ENCODE measurements at places on chromosomes 16 and 17.

DNA sequence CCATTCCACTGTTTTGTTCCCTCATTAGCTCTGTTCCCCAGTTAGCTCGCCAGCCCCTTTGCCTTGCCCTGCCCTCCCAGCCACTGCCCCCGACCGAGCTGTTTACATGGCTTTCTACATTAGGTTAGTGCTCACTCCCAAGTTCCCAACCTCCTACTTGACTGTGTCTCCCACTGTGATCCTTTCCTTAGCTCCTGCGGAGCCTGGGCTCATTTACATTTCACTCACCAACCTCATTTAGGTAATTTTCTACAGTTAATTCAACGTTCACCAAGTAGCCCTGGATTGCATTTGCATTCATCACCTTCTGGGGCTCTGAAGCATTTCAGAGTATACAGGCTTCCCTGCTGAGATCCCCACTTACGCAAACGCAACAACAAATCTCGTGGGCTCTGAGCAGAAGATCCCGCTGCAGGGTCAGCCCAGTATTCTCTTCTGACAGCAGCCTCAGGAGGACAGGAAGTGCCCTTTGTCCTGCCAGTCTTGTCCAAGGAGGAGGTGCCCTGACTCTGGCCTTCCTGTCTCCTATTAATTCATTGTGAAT, 325.8 kb upstream of the CCL2 start:
- no peak for DNase-seq

DNA sequence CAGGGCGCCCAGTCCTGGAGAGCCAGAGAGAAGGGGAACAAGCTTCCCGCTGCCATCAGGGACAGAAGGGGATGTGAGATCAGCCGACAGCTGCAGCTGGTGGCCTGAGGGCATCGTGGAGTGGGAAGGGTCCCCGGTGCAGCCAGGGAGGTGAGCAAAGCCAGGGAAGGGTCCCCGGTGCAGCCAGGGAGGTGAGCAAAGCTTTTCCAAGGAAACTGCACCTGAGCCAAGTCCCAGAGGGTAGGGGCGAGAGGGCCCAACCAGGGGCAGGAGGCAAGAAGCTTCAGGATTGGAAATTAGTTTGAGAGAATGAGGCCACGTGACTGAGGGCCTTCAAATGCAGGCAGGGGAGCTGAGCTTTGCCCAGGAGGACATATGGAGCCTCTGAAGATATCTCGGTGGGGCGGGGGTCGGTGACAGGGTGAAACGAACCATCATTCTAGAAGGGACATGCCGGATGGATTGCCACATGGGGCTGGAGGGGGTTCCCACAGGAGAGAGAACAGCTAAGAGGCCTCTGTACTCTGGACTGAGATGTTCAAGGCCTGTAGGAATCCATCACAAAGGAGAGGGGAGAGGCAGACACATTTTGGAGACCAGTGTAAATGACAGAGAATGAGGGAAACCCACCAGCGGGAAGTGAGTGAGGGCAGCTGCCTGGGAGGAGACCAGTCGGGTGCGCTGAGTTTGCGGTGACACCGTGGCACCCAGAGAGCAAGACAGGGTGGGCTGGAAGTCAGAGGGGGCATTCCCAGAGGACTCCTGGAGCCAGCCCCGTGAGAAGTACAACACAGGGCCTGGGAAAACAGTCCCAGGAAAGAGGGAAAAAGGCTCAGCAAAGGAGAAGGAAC, 31.4 kb upstream of the RPH3AL start:
- no peak for DNase-seq

GRCh38 chr16:10245002-10245401, 62.8 kb upstream of the GRIN2A start:
- DNase-seq, result no peak

GRCh38 chr16:56950455-56950854, 11.3 kb upstream of the CETP start:
- peak; percentile 51 for DNase-seq

DNA sequence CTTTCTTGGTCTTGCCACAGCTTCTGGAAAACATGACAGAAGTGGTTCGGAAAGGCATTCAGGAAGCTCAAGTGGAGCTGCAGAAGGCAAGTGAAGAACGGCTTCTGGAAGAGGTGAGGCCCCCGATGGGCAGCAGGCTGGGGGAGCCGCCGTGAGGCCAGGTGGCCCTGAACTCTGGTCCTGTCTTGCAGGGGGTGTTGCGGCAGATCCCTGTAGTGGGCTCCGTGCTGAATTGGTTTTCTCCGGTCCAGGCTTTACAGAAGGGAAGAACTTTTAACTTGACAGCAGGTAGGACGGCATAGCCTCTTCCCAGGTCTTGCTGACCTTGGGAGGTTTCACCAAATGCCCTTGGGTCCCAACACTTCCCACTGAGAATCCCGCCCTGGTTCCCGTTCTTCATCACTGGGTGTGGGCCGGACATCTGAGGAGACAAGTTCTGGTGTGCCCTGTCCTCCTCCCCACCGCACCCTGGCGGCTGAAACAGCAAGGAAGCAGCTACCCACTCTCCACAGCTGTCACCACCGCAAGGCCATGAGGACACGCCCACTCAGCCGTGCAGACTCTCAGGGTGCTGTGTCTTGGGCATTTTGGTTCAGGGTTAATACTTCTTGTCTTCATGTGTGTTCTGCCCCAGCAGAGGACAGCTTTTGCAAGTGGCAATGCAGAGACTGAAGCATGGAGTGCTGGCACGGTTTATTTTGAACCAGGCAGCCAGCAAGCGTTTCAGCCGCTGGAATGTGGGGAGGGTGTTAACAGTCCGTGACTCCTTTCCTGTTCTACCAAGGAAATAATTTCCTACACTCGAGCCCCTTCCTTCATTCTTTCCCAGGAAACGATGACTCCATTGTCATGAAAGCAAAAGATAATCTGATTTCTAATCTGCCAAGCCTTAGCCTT, 21.4 kb downstream of the NTAN1 start:
- DNase-seq, result peak; percentile 59

DNA sequence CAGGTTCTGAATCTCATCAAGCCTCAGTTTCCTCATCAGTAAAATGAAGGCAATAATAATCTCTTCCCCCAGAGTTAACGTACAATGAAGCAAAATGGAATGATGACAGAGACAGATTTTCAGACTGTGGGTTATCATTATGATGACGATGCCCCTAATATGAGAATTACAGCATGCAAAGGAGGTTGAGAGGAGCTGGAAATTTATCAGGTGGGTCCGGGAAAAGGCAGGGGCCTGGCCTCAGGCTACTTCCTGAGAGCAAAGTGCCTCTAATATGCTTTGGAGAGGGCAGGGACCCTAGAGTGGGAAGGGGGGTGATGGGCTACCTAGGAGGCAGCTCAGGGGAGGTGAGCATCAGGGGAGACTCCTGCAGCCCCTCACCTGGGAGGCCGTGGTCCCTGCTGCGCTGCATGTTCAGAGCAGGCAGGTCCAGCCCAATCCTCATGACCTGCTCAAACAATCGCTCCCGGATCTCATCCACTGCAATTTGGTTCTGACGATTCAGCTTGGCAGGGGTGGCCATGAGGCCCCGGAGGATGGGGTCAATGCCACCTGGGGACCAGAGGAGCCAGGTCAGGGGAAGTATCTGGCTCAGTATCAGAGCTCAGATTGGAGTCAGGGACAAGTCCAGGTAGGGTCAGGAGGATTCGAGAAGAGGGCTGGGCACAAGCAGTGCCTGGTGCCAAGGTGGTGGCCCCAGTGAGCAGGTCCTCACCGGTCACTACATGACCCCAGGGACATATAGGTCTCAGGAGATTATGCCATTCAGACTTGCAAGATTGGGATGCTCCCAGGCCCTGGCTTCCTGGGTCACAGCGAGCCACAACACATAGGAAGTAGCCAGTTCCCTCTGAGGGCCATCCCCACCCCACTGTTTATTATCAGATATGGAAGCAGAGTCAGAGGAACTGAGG, 8.1 kb downstream of the MPO start:
- no peak for DNase-seq

DNA sequence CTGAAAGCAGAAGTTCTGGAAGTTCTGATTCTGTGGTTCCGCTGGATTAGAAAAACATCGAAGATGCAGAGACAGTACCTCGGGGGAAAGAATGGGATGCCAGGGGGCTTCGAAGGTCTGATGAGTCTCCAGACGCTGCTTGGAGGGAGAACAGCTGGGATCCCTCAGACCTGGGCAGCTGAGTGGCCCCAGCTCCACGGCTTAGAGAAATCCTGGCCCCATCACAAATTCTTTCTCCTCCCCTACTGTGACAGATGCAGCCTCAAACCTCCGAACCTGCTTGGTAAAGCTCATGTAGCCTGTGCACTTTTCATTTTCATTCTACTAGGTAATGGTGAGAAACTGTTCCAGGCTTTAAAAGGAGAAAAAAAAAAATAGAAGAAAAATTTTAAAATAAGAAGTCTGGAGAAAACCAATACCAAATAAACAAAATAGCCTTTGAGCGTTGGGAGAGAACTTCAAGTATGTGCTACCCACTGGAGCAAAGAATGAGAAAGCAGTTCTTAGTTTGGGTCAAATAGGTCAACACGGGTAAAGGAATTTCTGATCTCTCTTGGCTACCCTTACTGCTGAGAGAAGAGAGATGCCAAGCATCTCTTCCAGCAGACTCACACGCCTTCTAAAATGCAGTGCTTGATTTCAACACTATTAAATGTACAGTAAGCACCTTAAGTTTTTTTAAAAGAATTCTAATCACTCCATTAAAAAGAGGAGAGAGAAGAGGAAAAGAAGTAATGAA, 19.9 kb downstream of the MAF start:
- no peak for DNase-seq

DNA sequence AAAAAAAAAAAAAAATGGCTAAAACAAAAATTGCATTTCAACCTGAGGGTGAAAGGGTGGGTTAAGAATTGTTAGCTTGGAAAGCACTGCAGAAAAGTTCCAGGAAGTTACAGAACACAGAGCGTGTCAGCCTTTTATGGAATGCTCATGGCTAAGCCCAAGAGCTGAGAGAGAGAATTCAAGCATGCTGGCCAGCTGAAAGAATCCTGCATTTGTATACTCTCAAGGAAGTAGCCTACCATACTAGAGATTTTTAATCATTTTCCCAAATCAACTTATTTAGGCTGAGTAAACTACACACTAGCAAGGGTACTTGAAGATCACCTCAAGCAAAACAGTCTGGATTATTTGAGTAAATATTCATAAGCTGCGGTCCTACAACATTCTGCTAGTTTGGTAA, 153.9 kb downstream of the KCNJ2 start:
- no peak for DNase-seq

- no peak for DNase-seq
Observed at GRCh38 chr16:13438064-13438463, 481.9 kb upstream of the ERCC4 start.

DNA sequence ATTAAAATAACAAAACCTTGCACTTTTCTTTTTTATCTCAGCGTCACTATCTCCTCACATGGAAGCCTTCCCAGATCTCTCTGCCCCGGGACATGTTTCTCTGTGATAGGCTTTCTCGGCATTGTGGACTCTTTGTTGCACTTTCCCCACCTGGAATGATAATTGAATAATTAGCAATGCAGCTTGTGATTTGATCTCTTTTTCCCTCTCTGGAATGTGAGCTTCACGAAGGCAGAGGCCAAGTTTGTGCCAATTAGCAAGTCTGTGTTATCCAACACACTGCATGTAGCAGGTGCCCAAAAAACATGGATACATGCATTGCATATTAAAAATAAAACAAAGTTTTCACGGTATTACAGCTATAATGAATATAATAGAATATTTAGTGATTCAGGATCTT, 431.2 kb downstream of the HAPSTR1 start:
- DNase-seq, result no peak

DNA sequence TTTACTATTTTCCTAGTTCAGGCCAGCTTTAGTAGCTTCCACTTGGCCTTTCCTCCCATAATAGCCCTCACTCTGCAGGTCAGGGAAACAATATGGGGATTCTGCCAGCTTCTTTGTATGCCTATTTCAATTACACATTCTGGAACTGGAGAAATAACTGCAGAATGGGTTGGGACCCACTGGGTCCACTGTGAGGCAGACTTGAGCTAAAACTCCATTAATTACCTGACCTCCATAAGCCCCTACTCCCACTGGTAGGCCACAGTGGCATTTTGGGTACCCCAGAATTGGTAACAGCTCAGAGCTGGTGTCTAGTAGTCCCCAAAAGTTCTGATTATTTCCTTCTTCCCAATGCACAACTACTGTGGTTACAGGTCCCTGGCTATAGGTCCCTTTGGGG, 16.7 kb upstream of the TENT4B start:
- DNase-seq, result no peak

- DNase-seq, result no peak
Observed at GRCh38 chr17:78143214-78144146, 2.7 kb upstream of the C17orf99 start.

- peak; percentile 81 for DNase-seq
Observed at GRCh38 chr17:48307814-48308411, 122.1 kb downstream of the SKAP1 start.

GRCh38 chr16:31785126-31785525, 88.5 kb upstream of the ZNF267 start:
- no peak for DNase-seq

GRCh38 chr17:59435238-59435637, 103.8 kb downstream of the YPEL2 start:
- DNase-seq, result peak; percentile 10

GRCh38 chr17:45311760-45312476, 4.9 kb downstream of the MAP3K14 start:
- DNase-seq, result peak; percentile 93

- DNase-seq, result no peak
Observed at GRCh38 chr17:67055811-67056745, 11.7 kb downstream of the CACNG1 start.

DNA sequence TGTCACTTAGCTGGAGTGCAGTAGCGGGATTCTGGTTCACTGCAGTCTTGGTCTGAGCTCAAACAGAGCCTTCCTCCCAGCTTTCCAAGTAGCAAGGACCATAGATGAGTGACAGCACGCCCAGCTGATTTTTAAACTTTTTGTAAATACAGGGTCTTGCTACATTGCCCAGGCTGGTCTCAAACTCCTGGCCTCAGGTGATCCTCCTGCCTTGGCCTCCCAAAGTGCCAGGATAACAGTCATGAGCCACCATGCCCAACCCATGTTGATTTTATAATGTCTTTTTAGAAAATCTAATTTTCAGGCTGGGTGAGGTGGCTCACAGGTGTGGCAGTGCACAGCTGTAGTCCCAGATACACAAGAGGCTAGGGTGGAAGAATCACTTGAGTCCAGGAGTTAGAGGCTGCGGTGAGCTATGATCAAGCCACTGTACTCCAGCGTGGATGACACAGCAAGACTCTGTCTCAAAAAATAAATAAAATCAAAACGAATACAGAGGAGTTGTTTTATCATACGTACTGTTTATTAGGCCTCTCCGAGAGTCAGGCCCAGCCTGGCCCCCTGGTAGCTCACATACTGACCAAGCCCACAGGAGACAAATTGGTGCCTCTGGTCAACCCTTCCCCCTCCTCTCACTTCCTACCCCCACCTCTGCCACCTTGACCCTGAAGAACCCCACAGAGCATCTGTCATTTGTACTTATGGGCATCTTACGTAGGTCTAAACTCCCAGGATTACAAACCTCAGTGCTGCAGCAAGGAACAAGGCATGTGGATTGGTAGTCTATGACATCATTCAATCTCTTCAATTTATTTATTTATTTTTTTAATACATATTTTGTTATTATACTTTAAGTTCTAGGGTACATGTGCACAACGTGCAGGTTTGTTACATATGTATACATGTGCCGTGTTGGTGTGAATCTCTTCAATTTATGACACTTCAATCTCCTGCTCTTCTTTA, 13.6 kb downstream of the C16orf86 start:
- DNase-seq, result no peak
